ENCODE measurements at places on chromosomes 7 and 10. TPM values are rescaled to one million over a fixed set of nuclear protein-coding genes. Genes with fewer than 3 reads are reported as not detected.
A peak's percentile ranks its signal among the peaks of the same experiment; 100 is the strongest.

DNA sequence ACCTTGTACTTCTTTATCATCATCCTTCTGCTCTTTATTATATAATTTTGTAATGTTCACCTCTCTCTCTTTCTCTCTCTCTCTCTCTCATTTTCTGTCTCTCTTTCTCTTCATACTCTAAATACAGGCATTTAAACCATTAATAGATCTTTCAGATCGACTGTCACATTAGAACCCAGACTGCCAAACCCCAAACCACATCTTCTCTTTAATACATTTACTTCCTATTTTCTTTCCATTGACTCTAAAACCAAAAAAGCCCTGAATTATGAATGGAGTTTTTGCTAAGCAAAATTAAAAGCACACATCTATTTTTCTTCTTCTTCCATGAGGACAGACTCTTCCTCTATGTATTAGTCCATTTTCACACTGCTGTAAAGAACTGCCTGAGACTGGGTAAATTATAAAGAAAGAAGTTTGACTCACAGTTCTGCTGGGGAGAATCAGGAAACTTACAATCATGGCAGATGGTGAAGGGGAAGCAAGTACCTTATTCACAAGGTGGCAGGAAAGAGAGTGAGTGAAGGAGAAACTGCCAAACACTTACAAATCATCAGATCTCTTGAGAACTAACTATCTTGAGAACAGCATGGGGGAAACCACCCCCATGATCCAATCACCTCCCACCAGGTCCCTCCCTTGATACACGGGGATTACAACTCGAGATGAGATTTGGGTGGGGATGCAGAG lies 272.7 kb upstream of the MGMT start:
- DNase-seq = no peak

DNA sequence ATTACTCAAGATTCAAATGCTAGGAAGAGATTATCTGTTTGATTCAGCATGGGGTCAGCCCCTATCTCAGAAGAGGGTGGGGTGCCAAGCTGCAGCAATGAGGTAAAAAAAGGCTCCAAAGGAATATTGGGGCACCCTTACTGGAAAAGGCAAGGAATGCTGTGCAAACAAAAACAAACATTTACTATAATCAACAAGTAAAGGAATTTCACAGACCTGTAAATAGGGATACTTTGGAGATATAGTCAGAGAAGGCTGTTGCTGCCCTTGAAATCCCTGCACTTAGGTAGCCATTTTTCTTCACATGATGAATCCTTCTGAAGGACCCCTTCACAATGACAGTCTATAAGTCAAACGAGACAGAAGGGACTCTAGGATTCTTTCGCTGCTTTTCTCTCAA lies 10.6 kb upstream of the ADD3 start:
- DNase-seq = no peak

GRCh38 chr10:3295582-3296151 lies 123.1 kb upstream of the PITRM1 start:
- DNase-seq = no peak

- peak; percentile 92 for DNase-seq
Observed at GRCh38 chr7:74627661-74628411, 29.7 kb upstream of the GTF2I start.

- DNase-seq = no peak
Observed at GRCh38 chr7:147013825-147014224, 897.2 kb downstream of the CNTNAP2 start.

The CDH23 gene
- total RNA-seq = 0.18 TPM

GRCh38 chr7:40470091-40470592 lies 335.3 kb downstream of the SUGCT start:
- DNase-seq = no peak
